ENCODE measurements at places on chromosomes 6 and 20.
A peak's percentile ranks its signal among the peaks of the same experiment; 100 is the strongest.

GRCh38 chr6:161038229-161039031, 46.9 kb downstream of the MAP3K4 start:
- H3K4me1 ChIP-seq: peaks cover 42% of the 10 kb centered on the region
- no peaks in the 10 kb centered on the region for H3K27me3 ChIP-seq
- H3K27ac ChIP-seq: no peak overlapping the region

- peak within 1 kb of the TSS; percentile 100 for H3K4me3 ChIP-seq
- peaks cover 4% of the 10 kb centered on the region for H3K36me3 ChIP-seq
- H3K4me1 ChIP-seq: peaks cover 47% of the 10 kb centered on the region
- H3K27me3 ChIP-seq: no peaks in the 10 kb centered on the region
These were observed at the start of gene FBXO9 for GRCh38 chr6:53065266-53066076. FBXO9 (plus strand) TSS chr6:53065404; CDS start chr6:53065790, 386 bp downstream.

GRCh38 chr6:157481189-157481864, 100.3 kb downstream of the ZDHHC14 start:
- peaks cover 4% of the 10 kb centered on the region for H3K4me1 ChIP-seq
- H3K36me3 ChIP-seq: no peaks in the 10 kb centered on the region
- no peak for DNase-seq
- H3K27ac ChIP-seq: no peak overlapping the region
- H3K27me3 ChIP-seq: peaks cover 4% of the 10 kb centered on the region
- no peak overlapping the region for H3K4me3 ChIP-seq

GRCh38 chr6:92892626-92893170, 526.7 kb downstream of the EPHA7 start:
- no peaks in the 10 kb centered on the region for H3K36me3 ChIP-seq
- DNase-seq: no peak
- no peak overlapping the region for H3K27ac ChIP-seq
- H3K4me3 ChIP-seq: no peak overlapping the region
- H3K27me3 ChIP-seq: no peaks in the 10 kb centered on the region

DNA sequence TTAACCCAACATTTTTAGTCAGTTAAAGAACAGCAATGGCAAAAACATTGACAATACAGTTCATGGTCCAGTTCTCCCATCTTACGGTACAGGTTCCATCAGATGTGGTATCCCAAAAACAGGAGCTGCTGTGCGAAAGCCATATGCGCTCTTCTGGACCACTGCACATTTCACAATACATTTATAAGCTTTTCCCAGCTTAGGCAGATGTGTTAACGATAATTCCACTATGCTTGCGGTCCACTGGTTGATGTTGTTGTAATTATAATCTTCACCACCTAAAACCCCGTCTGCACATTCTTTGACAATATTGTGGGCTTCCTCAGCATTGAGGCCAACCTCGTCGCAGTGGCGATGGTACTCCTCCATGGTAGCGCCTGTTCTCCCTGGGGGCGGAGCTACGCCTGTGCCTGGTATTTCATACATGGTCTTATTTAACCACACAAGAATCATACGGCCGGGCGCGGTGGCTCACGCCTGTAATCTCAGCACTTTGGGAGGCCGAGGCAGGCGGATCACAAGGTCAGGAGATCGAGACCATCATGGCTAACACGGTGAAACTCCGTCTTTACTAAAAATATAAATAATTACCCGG, 52.0 kb downstream of the BFSP1 start:
- H3K36me3 ChIP-seq: no peaks in the 10 kb centered on the region
- H3K4me3 ChIP-seq: no peak overlapping the region
- H3K27ac ChIP-seq: no peak overlapping the region
- H3K4me1 ChIP-seq: no peaks in the 10 kb centered on the region

DNA sequence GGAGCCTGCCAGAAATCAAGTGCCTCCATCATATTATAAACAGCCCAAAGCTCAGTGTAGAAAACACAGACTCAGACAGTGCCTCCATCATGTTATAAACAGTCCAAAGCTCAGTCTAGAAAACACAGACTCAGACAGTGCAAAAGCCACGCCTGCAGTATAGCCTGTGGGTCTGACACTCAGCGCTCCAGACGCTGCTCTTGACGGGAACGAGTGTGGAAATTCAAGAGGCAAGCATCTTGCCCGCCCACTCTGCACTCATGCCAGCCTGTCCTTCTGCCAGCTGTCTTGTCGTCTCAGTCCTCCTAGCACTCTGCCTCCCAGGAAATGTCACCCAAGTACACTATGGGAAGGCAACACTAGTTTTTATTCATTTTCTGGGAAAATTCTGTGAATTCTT, 274.2 kb upstream of the CDH4 start:
- no peak for DNase-seq
- no peaks in the 10 kb centered on the region for H3K4me1 ChIP-seq
- no peak overlapping the region for H3K27ac ChIP-seq
- H3K4me3 ChIP-seq: no peak overlapping the region
- no peaks in the 10 kb centered on the region for H3K27me3 ChIP-seq

- DNase-seq: no peak
- peaks cover 10% of the 10 kb centered on the region for H3K4me1 ChIP-seq
These were observed 37.5 kb upstream of the KLHL31 start for GRCh38 chr6:53703047-53703446.

DNA sequence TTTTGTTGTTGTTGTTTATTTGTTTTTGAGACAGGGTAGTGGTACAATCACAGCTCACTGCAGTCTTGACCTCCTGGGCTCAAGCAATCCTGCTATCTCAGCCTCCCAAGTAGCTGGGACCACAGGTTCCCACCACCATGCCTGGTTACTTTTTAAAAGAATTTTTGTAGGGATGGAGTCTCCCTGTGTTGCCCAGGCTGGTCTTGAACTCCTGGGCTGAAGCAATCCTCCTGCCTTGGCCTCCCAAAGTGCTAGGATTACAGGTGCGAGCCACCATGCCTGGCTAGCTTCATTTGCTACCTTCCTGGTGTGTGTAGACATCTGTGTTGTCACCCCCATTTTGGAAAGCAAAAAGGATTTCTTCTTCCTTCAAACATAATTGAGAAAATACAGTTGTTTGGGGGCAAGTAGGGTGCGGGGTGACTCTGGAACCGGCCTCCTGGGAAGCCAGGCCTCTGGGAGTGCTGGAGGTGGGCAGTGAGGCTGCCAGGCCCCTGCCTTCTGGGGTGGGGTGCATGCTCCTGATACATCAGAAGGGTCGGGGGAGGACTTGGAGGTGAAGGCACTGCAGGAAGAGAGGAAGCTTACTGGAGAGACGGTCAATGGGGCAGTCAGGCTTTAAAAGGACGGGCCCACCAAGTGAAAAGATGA, 28.4 kb downstream of the SYNJ2 start:
- H3K36me3 ChIP-seq: peaks cover 6% of the 10 kb centered on the region
- no peaks in the 10 kb centered on the region for H3K27me3 ChIP-seq
- DNase-seq: no peak
- H3K4me3 ChIP-seq: no peak overlapping the region
- no peak overlapping the region for H3K27ac ChIP-seq

DNA sequence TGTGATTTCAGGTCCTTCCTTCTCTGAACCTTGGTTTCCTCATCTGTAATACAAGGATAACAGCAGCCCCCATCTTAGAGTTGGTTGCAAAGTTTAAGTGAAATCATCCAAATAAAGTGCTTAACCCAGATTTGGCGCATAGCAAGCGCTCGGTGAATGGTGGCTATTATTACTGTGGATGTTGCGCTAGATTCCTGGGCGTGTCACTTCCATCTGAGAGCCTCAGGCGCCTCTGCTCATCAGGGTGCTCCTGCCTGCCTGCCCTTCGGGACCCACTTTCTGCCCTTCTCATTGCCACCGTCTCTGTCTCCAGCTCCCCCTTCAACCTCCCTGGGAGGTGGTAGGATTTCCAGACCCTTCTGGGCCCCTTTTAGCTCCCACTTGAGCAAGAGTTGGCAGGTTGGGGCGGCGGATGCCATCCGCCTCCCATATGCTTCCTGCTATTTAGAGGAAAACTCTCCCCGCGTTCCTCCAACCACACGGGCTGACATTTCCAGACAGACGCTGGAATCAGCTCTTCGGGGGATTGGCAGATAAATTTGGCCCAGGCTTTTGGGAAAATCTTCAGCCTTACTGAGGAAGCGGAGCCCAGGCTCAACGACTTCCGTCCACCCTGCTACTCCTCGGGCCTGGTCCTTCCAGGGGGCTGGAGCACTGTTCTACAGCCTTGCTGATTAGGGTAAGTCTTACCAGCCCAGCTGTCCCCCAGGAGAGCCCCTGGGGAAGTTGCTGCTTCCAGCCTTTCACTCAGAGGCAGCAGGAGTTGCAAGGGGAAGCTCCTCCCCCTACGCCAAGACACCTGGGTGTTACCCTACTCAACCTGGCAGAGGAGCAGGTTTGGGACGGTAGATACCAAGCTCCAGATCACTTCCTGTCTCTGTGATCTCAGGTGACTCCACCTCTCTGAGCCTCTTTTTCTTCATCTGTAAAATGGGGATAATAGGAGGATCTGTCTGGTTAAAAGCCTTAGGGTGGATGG, 71.5 kb downstream of the DLGAP4 start:
- no peak for DNase-seq
- H3K4me3 ChIP-seq: no peak overlapping the region
- H3K27me3 ChIP-seq: peaks cover 22% of the 10 kb centered on the region

DNA sequence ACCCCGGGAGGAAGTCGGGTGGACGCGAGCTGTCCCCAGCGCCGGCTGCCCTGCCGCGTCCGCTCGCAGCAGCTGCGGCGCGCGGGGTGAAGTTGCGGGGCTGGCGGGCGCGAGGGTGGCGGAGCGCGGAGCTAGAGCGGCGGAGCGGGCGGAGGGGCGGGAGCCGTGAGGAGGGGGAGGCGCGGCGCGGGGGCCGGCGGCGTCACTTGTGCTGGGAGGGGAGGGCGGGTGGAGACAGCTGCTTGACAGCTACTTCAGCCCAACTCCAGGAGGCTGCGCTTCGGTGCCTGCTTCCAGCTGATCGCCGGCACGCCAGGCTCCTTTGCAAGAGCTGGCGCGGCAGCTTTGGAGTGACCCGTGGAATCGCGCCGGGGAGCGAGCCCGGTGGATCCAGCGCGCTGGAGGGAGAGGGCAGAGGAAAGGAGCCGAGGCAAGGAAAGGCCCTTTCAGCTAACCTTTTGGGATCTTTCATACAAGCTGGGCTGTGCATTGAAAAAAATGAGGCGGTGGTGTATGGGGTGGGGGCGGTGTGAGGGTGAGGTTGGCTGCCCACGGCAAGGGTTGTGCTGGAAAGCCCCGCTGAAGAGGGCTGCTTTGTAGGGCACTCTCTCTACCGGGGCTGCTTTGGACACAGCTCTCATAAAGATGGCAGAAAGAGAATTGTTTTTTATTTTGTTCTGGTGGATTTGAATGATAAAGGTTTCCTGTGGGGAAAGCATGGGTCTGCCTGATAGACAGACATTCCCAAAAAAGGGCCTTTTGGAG, 24.6 kb downstream of the RIPOR2 start:
- H3K4me1 ChIP-seq: peaks cover 85% of the 10 kb centered on the region
- peak; percentile 70 for DNase-seq
- peaks cover 11% of the 10 kb centered on the region for H3K36me3 ChIP-seq

GRCh38 chr6:46323312-46323965, 152.7 kb upstream of the ENPP5 start:
- no peak overlapping the region for H3K27ac ChIP-seq
- DNase-seq: peak; percentile 33
- H3K4me1 ChIP-seq: peaks cover 17% of the 10 kb centered on the region
- no peak overlapping the region for H3K4me3 ChIP-seq
- H3K36me3 ChIP-seq: no peaks in the 10 kb centered on the region
- peaks cover 7% of the 10 kb centered on the region for H3K27me3 ChIP-seq

Data from activated CD4-positive, alpha-beta memory T cell treated with anti-CD3 and anti-CD28 coated beads for 36 hours (primary cell).